Dermis blood vessel endothelial cell (primary cell): ENCODE measurements at places on chromosomes 13 and 19. TPM values are rescaled to one million over a fixed set of nuclear protein-coding genes. Genes with fewer than 3 reads are reported as not detected.

The LYPD3 gene
- 0.17 and 0.33 TPM in 2 replicates for total RNA-seq

The PRX gene
- total RNA-seq, result 1.7 and 2.1 TPM in 2 replicates

The ABCC4 gene
- 6.1 and 9.8 TPM in 2 replicates for total RNA-seq

The CGB5 gene
- total RNA-seq, result not detected in 2 replicates

The C5AR1 gene
- not detected in 2 replicates for total RNA-seq

The LMTK3 gene
- 0.14 TPM in 1 of 2 replicates, not detected in the other for total RNA-seq

The PRKD2 gene
- 84.2 and 135 TPM in 2 replicates for total RNA-seq

The ZNF665 gene
- total RNA-seq, result 2.6 and 3.0 TPM in 2 replicates

The SERP2 gene
- 1.4 and 1.5 TPM in 2 replicates for total RNA-seq

The ZNF586 gene
- 13.1 and 31.0 TPM in 2 replicates for total RNA-seq

The F7 gene
- total RNA-seq, result not detected in 2 replicates

The MFSD12 gene
- total RNA-seq, result 90.3 and 121 TPM in 2 replicates

The FAM124A gene
- 9.4 and 9.7 TPM in 2 replicates for total RNA-seq

GRCh38 chr19:7832781-7833180, 2.8 kb downstream of the EVI5L start:
- DNase-seq, result peak; percentile 67

GRCh38 chr19:52990759-52991418, 22.8 kb upstream of the ERVV-1 start:
- DNase-seq, result no peak

GRCh38 chr19:11264452-11265176, 2.3 kb upstream of the DOCK6 start:
- peak; percentile 92 for DNase-seq

GRCh38 chr19:2371656-2372055, 11.6 kb downstream of the TMPRSS9 start:
- DNase-seq, result no peak

DNA sequence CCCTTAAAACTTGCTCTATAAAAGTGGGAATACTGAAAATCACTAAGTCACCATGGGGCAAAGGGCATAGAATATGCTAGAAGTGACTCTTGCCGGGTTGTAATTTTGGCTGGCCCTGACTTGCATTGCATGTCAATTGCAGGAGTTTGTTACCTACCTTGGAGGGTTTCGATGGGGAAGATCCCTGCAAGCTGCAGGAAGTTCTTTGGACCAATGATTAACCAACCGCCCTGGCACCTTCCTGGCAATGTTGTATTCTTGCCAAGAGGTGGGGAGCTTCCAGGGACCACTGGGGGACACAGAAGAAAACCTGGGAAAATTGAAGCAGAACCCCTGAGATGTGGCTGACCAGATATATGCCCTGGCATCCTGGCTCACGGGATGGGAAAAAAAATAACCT, 235.8 kb downstream of the B3GLCT start:
- no peak for DNase-seq

DNA sequence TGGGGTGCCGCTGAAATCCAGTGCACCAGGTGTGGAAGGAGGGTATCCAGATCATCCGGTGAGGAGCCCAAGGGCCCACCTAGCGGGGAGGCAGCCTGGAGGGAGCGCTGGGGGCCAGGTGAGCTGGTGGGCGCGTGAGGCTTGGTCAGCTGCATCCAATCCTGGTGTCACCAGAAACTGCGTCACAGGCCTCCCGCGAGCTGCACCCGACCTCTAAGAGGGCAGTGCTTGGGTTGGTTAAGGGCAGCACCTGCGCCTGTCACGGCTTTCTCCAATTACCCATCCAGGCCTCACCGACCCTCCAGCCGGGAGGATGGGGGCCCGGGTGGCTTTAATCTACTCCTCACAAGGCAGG, 284 bp downstream of the RNF17 start:
- no peak for DNase-seq

DNA sequence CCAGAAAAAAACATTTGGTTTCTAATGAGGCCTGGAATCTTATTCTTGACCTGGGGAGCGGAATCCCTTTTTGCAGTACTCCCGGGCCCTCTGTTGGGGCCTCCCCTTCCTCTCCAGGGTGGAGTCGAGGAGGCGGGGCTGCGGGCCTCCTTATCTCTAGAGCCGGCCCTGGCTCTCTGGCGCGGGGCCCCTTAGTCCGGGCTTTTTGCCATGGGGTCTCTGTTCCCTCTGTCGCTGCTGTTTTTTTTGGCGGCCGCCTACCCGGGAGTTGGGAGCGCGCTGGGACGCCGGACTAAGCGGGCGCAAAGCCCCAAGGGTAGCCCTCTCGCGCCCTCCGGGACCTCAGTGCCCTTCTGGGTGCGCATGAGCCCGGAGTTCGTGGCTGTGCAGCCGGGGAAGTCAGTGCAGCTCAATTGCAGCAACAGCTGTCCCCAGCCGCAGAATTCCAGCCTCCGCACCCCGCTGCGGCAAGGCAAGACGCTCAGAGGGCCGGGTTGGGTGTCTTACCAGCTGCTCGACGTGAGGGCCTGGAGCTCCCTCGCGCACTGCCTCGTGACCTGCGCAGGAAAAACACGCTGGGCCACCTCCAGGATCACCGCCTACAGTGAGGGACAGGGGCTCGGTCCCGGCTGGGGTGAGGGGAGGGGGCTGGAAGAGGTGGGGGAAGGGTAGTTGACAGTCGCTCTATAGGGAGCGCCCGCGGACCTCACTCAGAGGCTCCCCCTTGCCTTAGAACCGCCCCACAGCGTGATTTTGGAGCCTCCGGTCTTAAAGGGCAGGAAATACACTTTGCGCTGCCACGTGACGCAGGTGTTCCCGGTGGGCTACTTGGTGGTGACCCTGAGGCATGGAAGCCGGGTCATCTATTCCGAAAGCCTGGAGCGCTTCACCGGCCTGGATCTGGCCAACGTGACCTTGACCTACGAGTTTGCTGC, at the start of gene ICAM4:
ICAM4 (plus strand) TSS at position 153 of the 935 bp plus-strand sequence; CDS start at position 211, 58 bp downstream.
- DNase-seq, result peak; percentile 47

GRCh38 chr13:54185785-54186184, 1157.2 kb downstream of the OLFM4 start:
- DNase-seq, result no peak

GRCh38 chr19:45076851-45077730, 813 bp upstream of the ZNF296 start:
- DNase-seq, result no peak

DNA sequence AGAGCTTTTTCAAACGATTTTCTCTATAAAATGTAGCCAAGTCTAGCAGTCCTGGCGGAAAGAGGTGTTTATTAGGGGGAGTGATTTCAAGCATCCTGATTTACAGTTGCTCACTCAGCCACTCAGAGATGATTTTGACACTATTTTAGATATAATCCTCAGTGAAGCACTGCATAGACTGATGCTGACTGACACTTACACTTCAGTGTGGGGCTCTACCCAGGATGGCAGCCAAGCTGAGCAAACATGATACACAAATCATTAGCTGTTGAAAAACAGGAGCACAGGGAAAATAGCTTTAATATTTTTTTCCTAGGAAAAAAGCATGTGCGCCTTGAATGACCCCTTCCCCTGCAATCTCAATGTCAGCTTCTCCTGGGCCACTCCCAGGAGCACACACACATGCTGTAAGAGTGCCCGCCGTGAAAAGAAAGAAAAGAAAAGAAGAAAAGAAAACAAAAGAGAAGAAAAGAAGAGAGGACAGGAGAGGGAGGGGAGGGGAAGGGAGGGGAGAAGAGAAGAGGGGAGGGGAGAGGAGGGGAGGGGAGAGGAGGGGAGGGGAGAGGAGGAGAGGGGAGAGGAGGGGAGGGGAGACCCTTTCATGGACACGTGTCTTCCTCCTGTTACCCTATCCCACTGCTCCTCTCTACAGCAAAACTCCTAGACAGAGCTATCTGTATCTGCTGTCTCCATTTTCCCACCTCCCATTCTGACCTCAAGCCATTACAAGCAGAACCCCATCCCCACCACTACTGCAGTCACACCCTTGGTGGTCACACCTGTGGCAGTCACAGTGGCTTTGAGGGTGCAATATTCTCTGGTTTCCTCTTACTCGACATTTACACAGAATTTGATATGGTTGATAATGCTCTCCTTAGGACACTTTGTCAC, 36.4 kb downstream of the RCBTB2 start:
- no peak for DNase-seq

- DNase-seq, result no peak
These were observed 14.1 kb downstream of the ZNF490 start for GRCh38 chr19:12596485-12596884.

GRCh38 chr19:14333101-14333871, 48.0 kb upstream of the ADGRE5 start:
- DNase-seq, result no peak

- DNase-seq, result no peak
These were observed 21.9 kb downstream of the VRK3 start for GRCh38 chr19:50003254-50003788.

GRCh38 chr19:48632692-48633147, 4.5 kb downstream of the DBP start:
- no peak for DNase-seq

- peak; percentile 62 for DNase-seq
These were observed 689 bp downstream of the ING1 start for GRCh38 chr13:110713981-110714796.

DNA sequence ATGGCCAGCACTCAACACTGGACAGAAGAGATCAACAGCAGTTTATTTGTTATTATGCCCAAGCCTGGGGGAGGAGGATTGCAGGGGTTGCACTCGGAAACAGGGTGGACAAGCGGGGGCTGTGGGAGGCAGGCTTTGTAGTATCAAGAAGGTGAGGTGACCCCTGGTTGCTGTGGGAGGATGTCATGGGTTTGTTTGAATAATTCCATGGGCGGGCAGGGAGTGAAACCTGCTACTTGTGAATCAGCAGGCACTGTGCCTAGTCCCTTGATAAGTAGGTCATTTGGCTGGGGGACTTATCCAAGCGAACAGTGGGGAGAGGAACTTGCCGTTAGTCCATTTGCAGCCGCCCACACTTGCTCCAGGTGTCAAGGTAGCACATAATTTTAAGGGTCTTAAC, 84.4 kb upstream of the KCTD15 start:
- DNase-seq, result no peak

DNA sequence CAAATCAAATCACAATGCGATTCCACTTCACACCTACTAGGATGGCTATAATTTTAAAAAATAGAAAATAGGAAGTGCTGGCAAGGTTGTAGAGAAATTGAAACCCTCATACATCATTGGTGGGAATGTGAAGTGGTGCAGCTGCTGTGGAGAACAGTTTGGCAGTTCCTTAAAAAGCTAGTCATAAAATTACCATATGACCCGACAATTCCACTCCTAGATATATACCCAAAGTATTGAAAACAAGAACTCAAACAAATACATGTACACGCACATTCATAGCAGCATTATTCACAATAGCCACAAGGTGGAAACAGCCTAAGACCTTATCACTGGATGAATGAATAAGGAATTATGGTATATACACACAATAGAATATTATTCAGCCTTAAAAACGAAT, 12.0 kb downstream of the HMGB1 start:
- peak; percentile 41 for DNase-seq

DNA sequence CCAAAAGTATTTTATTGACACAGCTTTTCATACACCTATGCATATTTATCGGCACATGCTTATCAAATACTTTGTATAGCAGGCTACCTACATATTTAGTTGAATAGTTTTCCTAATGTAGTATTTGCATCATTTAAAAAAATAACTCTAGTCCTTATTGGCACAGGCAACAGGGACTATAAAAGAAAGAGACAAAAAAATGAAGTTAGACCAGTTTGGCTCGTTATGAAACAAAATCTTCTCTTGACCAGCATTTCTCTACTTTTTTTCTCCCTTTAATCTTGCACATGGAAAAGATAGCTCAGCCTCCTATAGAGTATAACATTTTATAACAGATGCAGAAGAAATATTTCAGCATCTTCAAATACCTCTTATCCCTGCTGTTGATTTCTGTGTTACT, 794.8 kb upstream of the MIR17HG start:
- DNase-seq, result no peak

GRCh38 chr13:74132776-74133656, 1.2 kb downstream of the KLF12 start:
- DNase-seq, result peak; percentile 56
